ENCODE measurements at places on chromosomes 2 and 18.

GRCh38 chr2:102893870-102894269 is 132.0 kb downstream of the TMEM182 start:
- no peak for DNase-seq

DNA sequence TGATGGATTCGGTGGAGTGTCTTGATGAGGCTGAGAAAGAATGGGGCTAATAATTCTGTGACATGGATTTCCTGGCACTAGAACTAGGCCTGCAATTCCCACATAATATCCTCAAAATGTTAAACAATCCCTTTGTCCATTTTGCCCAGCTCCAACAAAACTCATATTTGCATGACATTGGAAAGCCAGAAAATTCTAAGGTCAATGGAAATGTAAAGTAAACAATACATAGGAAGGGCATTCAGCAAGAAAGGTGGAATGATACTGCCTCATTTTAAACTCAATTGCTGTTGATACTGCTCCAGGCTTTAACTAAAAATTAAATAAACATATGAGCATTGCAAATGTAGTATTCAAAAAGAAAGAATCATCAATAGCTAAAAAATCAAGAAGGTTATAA is 434.8 kb upstream of the SLC8A1 start:
- DNase-seq = no peak

DNA sequence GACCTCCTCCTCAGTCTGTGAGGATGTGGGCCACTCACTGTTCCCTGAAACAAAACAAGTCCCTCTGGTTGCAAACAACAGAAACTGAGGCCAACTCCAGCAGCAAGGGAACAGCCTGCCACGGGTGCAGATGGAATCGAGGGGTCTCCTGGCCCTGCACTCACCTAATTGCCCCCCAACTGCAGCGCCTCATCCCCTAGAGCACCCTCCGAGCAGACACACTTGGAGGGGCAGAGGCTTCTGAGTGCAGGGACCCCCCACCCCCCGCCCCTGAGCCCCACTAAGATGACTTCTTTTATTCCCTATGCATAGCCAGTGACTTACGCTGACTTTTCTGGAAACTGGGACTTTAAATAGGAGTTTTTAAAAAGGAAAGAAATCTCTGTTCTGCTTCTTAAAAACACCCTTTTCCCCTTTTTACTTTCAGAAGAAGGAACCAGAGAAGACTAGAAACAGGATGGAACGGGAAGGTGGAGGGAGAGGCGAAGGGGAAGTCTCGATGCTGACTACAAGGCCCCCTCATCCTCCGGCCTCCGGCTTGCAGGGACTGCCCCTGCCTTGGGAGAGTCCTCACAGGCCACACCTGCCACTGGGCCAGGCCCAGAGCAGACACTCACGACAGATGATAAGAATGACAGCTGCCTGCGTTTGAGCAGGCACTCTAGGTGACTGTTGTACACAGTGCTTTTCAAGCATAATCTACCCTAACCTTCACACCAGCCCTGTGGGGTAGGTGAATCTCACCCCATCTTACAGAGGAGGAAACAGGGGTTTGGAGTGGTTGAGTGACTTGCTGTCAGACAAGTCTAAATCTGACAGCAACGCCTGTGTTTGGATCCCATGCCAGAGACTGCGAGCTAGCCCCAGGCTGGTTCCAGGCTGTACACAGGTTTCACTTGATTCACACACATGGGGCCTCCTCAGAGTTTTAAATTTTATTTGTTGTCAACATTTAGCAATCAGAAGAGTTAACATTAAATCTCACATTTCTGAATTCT is 28.2 kb upstream of the BIN1 start:
- DNase-seq = no peak

DNA sequence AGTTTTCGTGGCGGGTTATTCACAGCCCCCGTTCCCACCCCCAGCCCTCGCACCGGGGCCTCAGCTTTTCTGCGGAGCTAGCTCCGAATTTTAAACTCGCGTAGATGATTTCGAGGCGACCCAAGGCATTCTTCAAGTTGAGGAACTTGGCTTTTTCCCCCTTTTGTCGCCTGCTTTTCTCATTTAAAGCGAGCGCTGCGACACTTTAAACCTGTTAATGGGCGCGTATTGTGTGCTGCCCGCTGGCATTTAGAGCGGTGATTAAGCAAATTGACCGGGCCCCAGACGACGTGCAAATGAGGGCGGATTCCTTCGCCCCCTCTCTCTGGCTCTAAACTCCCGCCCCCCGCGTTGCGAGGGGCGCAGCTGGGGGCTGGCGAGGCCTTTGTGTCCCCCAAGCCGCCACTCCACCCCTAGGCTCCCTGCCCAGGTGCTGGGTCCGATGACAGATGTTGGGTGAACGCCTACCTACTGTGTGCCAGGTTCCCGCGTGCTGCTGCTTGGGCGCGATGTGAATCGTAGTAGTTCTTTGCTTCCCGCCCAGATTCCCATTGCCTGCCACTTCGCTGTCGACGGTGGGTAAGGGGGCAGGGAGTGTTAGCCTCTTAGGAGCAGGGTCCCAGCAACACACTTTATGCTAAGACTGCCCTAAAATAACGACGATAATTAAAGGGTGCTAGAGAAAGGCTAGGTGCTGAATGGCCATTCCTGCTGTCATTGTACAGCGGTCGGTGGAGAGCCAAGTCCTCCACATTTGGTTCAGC is 1.9 kb downstream of the TCF7L1 start:
- DNase-seq = peak; percentile 54

- DNase-seq = no peak
Measured at GRCh38 chr18:47775961-47776360, 154.5 kb downstream of the SMAD2 start.

- DNase-seq = peak; percentile 33
Measured at GRCh38 chr2:157261199-157261782, 3.8 kb downstream of the GALNT5 start.

DNA sequence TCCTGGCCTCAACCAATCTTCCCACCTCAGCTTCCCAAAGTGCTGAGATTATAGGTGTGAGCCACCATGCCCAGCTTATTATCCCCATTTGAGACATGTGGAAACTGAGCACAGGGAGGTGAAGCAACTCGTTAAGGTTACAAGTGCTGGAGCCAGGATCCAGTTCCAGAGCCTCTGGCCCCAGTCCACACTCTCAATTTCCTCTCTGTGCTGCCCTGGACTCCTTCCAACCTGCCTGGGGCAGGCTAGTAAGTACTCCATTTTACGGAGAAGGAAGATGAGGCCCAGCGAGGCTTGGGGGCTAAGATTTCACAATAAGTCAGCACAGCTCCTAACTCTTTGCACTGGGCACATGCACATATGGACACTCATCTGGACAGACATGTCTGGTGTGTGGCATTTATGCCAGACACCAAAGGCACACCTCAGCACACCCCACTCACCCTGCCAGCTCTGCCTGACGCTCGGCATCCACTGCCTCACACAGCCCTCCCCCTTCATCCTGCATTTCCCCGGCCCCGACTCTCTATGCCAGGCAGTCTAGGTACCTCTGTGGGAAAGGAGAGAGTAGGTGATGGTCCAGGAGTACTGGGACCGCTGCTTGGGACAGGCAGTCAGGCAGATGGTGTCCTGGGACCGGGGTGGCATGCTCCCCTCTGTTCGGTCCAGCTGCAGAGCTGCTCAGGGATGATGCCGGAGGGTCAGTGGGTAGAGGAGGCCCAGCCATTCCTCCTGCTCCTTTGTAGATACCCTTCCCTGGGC is 20.5 kb downstream of the CFAP65 start:
- no peak for DNase-seq

GRCh38 chr2:54470266-54470938 is 14.3 kb downstream of the SPTBN1 start:
- DNase-seq = no peak

DNA sequence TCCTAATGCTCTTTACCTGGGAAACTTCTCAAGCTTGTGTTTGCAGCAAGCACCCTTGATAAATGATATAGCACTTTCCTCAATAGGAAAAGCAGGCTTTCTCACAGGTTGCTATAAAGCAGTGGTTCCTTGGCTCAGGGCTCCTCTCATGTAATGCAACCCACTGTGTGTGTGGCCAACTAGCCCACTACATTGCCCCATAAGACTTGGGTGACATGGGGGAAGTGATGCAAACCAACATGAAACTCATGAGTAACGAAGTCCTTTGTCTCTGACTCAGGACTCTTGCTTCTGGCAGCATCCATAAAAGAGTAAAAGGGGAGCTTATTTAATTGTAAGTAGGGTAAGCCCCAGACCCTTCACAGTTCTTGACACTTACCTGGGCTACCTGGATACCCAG is 106.9 kb downstream of the COL4A4 start:
- no peak for DNase-seq

DNA sequence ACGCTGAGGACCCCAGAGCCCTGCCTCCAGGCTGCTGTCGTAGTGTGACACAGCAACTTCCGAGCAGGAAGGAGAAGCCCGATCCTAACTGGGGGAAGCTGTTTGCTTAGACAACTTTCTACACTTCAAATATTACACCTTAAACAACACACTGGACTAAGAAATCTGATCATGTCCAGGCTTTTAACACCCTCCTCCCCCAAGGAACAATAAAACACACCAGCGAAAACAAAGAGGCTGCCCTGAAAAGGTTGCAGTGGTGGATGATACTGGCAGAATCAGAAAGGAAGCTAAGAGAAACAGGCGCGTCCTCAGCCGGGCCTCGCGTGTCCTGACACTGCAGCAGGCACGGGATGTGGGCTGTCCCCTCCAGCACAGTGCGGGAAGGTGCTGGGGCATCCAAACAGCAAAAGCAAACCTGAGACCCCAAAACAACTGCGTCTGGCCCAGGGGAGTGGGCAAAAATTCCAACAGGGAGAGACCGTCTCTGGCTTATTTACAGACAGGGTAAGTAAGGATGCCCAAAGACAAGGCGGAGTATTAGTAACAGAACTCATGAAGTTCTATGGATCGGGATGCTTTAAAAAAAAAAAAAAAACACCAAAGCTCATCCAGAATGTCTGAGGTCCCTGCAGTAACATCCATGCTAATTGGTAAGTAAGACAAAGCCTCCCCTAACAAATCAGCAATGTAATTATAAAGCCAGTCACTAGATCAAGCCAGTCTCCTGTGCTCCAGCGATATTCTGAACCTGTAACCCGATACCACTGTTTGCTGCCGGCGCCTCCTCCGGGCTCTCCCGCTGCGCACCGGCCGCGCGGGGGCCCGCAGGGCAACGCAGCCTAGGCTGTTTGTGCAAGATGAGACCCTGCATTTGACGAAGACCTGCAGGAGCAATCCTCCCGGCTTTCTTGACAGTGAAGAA is 9.0 kb downstream of the SERTAD2 start:
- peak; percentile 92 for DNase-seq

DNA sequence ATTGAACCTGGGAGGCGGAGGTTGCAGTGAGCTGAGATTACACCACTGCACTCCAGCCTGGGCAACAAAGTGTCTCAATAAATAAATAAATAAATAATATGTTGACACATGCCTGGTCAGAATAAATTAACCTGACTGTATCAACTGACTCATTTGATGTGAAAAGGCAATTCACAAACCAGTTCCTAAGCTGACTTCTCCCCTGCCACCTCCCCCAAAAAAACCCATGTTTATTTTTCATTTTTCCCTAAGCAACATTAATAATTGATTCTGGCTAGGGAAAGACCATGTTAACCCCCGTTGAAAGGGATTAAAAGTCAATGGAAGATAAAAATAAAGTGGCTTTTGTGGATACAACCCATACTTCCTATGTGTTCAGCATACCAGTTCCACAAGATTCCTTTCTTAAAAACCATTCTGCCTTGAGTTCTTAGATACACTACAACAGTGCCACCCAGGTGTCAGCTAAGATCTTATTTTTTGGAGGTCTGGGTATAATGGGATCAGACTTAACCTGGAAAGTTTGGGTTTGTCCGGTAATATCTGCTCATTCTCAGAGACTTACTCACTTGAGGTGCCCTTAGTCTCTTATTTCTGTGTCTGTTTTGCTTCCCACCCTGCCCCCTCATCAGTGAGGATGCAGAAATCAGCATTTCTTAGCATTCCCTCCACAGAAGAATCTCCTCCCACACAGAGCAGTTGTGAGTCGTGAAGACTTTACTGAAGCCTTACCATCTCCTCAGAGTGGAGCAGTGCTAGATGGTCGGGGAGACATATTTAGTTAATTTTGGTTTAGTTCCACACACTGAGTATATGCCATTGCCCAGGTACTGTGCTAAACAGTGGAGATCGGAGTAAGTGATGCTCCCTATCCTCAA is 10.1 kb upstream of the MCFD2 start:
- DNase-seq = no peak

GRCh38 chr2:84129018-84129417 is 330.1 kb downstream of the SUCLG1 start:
- no peak for DNase-seq

All from right hindlimb (tissue), 1 donor.